ENCODE measurements at places on chromosomes 2 and 18.

DNA sequence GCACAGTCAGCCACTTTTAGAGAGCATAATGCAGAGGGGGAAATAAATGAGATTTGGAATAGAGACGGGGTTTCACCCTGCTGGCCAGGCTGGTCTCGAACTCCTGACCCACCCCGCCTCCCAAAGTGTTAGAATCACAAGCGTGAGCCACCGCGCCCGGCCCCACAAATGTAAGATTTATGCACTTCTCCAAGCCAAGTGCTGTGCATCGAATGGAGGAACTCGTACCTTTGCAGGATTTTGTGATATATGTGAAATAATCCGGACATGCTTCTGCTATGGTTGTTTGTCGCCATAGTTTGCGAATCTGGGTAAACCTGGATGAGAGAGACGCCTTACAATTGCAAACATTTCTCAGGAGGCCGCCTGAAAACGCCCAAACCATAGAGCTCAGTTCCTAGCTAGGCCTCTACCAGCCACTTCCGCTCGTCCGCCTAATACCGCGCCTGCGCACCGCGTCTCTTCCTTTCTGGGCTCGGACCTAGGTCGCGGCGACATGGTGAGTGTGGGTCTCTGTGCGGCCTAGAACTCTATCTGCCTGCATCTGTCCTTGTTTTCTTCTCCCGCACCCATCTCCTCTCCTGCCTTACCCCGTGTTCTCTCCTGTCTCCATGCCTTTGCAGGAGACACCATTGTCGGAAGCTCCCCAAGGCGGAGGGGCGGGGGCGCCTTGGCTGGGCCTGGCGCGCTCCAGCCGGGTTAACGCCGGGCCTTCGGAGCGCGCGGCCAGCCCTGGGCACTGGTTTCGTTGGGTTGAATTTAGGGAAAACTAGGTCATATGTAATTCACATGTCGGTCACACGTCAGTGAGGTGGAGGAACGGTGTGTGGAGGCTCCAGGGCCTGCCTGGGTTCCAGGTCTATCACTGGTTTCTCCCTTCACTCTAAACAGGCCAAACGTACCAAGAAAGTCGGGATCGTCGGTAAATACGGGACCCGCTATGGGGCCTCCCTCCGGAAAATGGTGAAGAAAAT lies at the start of gene RPL37A:
RPL37A (plus strand) TSS at position 466 of the 974 bp plus-strand sequence; CDS start at position 497, 31 bp downstream.
- H3K27ac ChIP-seq, result peak within 1 kb of the TSS; percentile 81
- peaks cover 6% of the 10 kb centered on the region for H3K36me3 ChIP-seq
- peaks cover 18% of the 10 kb centered on the region for H3K4me1 ChIP-seq
- peak within 1 kb of the TSS; percentile 88 for H3K4me3 ChIP-seq

DNA sequence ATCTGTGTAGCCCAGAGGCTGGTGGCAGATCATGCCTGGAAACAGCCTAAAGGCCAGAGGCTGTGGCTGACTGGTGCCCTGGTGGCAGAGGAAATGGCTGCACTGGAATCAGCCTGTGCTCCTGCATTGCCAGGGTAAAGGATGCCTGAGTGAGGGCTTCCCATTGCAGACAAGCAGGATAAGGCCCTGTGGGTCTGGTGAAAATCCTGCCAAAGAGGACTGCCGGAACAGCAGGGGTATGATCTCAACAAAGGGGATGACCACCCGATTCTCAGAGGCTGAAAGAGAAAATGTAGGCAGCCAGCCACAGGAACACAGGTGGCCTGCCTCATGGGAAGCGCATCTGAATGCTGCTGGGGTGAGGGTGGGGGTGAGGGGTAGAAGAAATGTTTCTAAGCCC lies 48.2 kb downstream of the FBXO48 start:
- no peaks in the 10 kb centered on the region for H3K4me1 ChIP-seq
- no peak for DNase-seq
- H3K4me3 ChIP-seq, result no peak overlapping the region
- no peaks in the 10 kb centered on the region for H3K36me3 ChIP-seq
- no peaks in the 10 kb centered on the region for H3K27me3 ChIP-seq

- DNase-seq, result peak; percentile 72
- peak overlapping the region; percentile 90 for H3K27ac ChIP-seq
- H3K36me3 ChIP-seq, result no peaks in the 10 kb centered on the region
- peaks cover 60% of the 10 kb centered on the region for H3K4me1 ChIP-seq
Measured at GRCh38 chr2:54579682-54580620, 123.8 kb downstream of the SPTBN1 start.

DNA sequence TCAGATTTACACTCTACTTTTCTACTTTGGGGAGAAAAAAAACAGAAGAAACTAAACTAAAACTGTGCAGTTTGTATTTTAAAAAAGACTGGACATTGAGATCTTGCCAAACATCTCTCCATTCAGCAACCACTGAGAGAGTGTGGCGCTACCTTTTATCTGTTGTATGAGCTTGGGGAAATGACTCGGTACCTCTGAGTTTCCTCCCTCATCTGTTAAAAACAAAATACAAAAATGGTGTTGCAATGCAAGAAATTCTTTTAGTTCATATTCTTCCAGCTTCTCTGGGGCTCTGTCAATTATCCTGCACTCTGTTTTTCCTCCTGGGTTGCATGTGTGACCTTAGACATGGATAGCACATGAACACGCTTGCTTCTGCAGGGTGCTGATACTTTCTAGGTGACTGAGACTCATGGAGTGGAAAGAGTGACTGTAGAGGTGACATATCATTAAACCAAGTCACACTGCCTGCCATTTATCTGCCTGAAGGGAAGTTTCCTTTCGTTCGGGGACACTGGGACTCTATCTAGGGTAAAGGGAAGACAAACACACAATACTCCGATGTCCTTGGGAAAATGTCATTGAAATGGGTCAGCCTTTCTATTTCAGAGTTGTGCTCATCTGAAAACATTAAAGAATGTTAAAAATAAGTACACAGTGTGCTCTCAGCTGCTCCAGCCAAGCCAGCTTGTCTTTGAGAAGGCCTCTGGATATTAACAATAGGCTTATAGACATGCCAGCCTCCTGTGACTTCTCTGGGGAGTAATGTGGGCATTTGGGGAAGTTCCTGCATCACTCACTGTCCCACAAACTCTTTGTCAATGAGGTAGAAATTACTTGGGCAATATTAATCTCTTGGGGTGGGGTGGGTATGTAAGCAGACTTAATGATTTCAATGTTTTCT lies 91.4 kb downstream of the TRIB2 start:
- no peak overlapping the region for H3K4me3 ChIP-seq
- DNase-seq, result no peak
- no peaks in the 10 kb centered on the region for H3K4me1 ChIP-seq
- H3K36me3 ChIP-seq, result no peaks in the 10 kb centered on the region
- H3K27ac ChIP-seq, result no peak overlapping the region

- no peak for DNase-seq
- no peaks in the 10 kb centered on the region for H3K4me1 ChIP-seq
- H3K27ac ChIP-seq, result no peak overlapping the region
- H3K36me3 ChIP-seq, result no peaks in the 10 kb centered on the region
- no peaks in the 10 kb centered on the region for H3K27me3 ChIP-seq
Measured at GRCh38 chr2:170218456-170218855, 40.5 kb downstream of the MYO3B start.

DNA sequence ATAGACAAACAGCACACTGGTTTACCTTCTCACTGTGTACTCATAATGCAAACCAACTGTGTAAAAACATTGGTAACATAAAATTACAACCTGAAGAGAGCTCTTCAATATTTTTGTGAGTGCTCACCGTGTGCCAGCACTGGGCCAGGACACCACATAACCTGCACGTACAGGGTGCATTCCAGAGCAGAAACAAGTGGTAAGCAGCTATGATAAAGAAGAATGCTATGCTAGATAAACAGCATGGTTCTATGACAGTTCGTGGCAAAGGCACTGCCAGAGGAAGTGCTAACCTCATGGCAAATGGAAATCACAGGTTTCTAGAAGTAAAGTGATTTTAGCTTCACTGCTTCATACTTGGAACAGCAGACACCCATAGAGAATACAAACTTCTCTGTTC lies 343.5 kb downstream of the MTX2 start:
- H3K4me1 ChIP-seq, result no peaks in the 10 kb centered on the region
- no peak overlapping the region for H3K27ac ChIP-seq
- H3K36me3 ChIP-seq, result no peaks in the 10 kb centered on the region
- no peak for DNase-seq
- no peak overlapping the region for H3K4me3 ChIP-seq
- no peaks in the 10 kb centered on the region for H3K27me3 ChIP-seq

GRCh38 chr18:47403317-47403716 lies 151.9 kb upstream of the SKOR2 start:
- no peaks in the 10 kb centered on the region for H3K4me1 ChIP-seq
- H3K4me3 ChIP-seq, result no peak overlapping the region
- H3K27me3 ChIP-seq, result no peaks in the 10 kb centered on the region
- no peak for DNase-seq
- H3K27ac ChIP-seq, result no peak overlapping the region
- H3K36me3 ChIP-seq, result no peaks in the 10 kb centered on the region

GRCh38 chr2:128625421-128625820 lies 306.8 kb upstream of the HS6ST1 start:
- H3K27ac ChIP-seq, result no peak overlapping the region
- no peaks in the 10 kb centered on the region for H3K36me3 ChIP-seq
- no peaks in the 10 kb centered on the region for H3K4me1 ChIP-seq
- H3K27me3 ChIP-seq, result no peaks in the 10 kb centered on the region

DNA sequence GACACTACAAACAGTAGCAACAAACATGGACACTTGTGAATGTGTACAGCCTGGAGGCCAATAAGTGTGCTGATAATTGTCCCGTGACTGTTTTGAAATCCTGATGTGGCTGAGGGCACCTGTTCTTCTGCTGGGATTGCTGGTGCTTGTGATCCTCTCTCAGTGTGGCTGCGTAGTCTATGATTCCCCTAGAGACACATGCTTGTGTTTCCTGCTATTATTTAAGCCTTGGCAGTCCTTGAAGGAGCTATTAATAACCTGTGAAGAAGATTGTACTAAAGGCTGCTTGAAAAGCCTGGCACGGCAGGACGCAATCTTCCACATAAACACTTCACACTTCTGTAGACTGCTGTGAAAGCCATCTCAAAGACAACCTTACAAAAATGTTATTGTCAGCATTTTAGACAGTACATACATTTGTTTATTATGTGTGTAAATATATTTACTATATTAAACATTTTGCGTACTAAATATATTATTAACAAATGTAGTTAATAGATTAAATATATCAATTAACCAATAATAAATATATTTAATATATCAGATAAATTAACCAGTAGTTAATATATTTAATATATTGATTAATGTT lies 71.4 kb downstream of the GALR1 start:
- no peak overlapping the region for H3K27ac ChIP-seq
- no peaks in the 10 kb centered on the region for H3K36me3 ChIP-seq
- no peaks in the 10 kb centered on the region for H3K27me3 ChIP-seq
- no peaks in the 10 kb centered on the region for H3K4me1 ChIP-seq
- DNase-seq, result no peak
- H3K4me3 ChIP-seq, result no peak overlapping the region

DNA sequence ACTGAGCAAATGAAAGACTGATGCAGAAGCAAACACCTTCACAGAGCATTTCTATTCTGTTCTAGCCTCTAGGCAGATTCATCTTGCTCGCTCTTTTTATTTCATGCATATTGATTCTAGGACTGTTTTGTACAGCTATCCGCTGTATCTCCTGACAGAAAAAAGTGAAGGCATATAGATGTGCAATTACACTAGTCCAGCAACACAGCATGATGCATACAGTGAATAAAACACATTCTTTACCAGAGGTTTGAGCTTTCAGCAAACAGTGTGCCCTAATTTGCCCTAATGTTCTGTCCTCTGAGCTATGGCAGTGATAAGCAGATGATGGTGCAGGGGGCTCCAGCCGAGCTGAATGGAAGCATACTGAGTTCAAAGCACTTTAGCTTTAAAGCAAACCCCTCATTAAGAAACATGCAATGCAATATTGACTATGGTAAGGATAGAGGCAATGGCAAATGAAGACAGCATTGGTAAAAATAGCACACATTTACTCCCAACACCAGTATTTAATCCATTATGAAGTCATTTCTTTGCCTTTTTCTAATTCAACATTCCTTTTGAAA lies 141.2 kb upstream of the RGPD4 start:
- no peak overlapping the region for H3K4me3 ChIP-seq
- H3K4me1 ChIP-seq, result no peaks in the 10 kb centered on the region
- DNase-seq, result no peak
- no peaks in the 10 kb centered on the region for H3K27me3 ChIP-seq
- H3K36me3 ChIP-seq, result no peaks in the 10 kb centered on the region

- H3K27ac ChIP-seq, result no peak overlapping the region
Measured at GRCh38 chr2:227766373-227766883, 20.7 kb downstream of the SCYGR8 start.

GRCh38 chr18:56445422-56445821 lies 193.0 kb downstream of the TXNL1 start:
- H3K4me1 ChIP-seq, result no peaks in the 10 kb centered on the region
- no peak overlapping the region for H3K27ac ChIP-seq
- H3K36me3 ChIP-seq, result no peaks in the 10 kb centered on the region

GRCh38 chr2:238861766-238862315 lies 14.0 kb downstream of the TWIST2 start:
- H3K4me1 ChIP-seq, result peaks cover 4% of the 10 kb centered on the region
- no peaks in the 10 kb centered on the region for H3K27me3 ChIP-seq
- no peak overlapping the region for H3K4me3 ChIP-seq
- no peaks in the 10 kb centered on the region for H3K36me3 ChIP-seq
- no peak overlapping the region for H3K27ac ChIP-seq

DNA sequence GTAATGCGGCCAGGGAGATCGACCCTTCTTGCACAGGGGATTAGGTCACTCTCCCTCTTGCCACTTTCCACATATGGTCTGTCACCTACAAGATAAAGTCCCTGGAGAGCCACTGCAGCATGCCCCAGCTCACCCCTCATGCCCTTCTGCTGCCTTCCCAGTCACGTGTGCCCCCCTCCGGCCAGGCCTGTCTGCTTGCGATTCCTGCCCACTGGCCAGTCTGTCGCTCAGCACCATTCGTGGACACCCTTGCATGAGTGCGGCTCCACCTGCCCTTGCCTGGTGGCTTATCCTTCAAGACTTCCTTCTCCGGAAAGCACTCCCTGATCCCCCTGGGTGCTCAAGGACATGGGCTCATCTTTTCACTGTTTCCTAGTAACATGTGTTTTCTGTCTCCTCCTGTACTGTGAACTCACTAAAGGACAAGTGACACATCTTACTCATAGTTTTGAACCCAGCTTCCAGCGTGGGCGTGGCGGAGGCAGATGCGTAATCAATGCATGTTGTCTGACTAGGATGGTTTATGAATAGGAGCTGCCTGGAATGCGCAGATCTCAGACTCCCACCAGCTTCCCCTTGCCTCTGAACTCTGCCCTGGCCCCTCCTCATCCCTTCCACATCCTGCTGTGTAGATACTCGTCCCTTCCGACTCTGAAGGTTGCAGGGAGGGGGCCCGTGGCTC lies 7.8 kb upstream of the NT5DC4 start:
- no peaks in the 10 kb centered on the region for H3K36me3 ChIP-seq
- H3K4me3 ChIP-seq, result no peak overlapping the region
- H3K27me3 ChIP-seq, result no peaks in the 10 kb centered on the region
- H3K27ac ChIP-seq, result no peak overlapping the region
